ENCODE measurements at places on chromosomes 4 and X. TPM values are rescaled to one million over a fixed set of nuclear protein-coding genes. Genes with fewer than 3 reads are reported as not detected.

The ERAS gene
- total RNA-seq = 0.31 TPM

The UGT2B15 gene
- total RNA-seq = not detected

The MYOZ2 gene
- not detected for total RNA-seq

The PAGE2B gene
- total RNA-seq = 1.3 TPM

The SSX2B gene
- total RNA-seq = not detected

The FGFBP2 gene
- total RNA-seq = 5.6 TPM

The CPLX1 gene
- total RNA-seq = 0.11 TPM

The FHDC1 gene
- total RNA-seq = 0.14 TPM

The OGT gene
- total RNA-seq = 362 TPM

The GAGE1 gene
- total RNA-seq = not detected

The DDX53 gene
- not detected for total RNA-seq

The PAK3 gene
- total RNA-seq = 0.33 TPM

The TKTL2 gene
- total RNA-seq = not detected

Measured in activated naive CD4-positive, alpha-beta T cell treated with anti-CD3 and anti-CD28 coated beads, Interleukin-2, amount 50 U/mL, for 72 hours (primary cell).